ENCODE measurements at places on chromosomes 5 and 9.

GRCh38 chr5:15008476-15008875 lies 136.9 kb upstream of the ANKH start:
- DNase-seq: no peak

DNA sequence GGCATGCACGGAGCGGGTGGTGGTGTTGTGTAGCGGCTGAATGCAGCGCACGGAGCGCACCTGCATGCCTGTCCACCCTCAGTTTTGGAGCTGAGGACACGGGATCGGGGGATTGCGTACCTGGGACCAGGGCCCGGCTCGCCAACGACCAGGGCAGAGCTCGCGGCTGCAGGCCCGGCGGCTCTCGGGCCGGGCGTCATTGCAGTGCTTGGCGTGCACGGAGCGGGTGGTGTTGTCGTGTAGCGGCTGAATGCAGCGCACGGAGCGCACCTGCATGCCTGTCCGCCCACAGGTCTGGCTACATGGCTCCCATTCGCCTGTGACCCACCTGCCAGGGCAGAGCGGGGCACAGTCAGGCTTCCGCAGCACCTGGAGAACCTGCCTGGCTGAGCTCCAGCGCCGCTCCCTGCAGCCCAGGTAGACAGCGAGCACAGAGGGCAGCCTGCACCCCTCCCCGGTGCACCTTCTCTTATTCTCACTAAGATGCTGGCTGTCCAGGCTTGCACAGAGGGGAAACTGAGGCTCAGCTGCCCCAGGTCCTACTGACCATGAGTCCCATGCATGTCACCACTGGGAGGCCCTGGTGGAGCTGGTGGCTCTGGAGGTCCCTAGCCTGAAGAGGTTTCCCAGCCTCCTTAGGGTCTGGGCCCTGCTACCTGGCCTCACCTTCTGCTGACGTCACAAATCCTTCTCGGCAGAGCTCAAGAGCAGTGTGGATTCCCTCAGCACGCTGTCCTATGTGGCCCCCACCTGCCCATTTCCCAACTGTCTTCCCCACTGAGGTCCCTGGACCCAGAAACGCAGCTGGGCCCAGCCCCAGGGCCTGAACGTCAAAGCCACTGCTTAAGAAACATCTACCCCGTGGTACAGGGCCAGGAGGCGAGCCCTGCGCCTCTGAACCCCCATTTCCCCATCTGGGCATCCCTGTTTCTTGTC lies 64.9 kb downstream of the ZNF354C start:
- DNase-seq: no peak

GRCh38 chr5:155056644-155057269 lies 43.2 kb downstream of the KIF4B start:
- no peak for DNase-seq

- no peak for DNase-seq
These were observed 31.9 kb upstream of the MIER3 start for GRCh38 chr5:56983593-56984361.

GRCh38 chr5:56471707-56472106 lies 238.6 kb upstream of the ANKRD55 start:
- DNase-seq: no peak

DNA sequence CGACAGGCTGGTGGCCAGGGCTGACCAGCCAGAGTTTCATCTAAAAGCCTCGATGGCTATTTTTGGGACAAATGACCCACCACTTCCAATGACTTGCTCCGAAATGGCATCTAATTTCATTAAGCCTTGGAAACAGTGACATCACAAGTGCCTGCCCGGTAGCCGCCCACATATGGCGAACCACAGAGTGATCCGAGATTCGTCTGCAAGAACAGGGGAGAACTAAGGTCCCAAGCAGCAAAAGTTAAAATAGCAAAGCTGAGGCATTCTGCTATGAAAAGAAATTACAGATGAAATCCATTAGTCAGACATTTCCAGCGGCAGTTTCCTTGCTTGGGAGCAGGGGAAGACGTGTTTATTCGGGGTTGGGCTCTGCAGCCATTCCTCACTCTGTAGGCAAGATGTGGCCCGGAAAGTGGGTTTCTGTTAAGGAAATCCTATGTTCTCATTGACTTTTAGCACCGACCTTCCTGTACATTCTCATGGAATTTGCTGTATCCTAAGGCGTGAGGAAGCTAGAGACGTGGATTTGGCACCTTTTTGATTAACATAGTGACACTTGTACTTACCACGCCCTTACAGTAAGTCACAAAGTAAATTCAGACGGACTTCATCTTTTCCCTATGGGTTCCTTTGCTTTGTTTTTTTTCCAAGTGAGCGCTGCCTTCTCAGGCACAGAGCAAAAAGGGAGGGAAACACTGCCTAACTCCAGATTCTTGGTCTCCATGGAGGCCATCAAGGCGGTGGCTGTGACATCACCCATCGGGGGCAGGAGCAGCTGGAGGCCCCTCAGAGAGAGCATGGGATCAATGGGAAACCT lies 45.1 kb downstream of the ERGIC1 start:
- DNase-seq: no peak

DNA sequence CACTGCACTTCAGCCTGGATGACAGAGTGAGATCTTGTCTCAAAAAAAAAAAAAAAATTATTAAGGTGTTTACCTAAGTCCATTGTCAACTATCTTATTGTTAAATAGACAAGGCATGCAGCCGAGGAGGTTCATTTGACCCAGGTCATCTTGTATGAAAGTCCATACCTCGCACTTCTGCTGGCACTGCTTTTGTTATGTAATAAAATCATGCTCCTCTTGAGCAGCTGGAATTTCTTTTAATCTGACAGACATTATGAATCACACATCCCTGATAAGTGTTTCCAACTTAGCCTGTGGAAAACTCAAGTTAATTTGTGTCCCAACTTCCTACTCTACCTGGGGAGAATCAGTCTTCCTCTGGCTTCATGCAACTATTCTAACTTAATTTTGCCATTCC lies 315.6 kb upstream of the KLF4 start:
- no peak for DNase-seq

- no peak for DNase-seq
These were observed 64.4 kb upstream of the SUB1 start for GRCh38 chr5:32520972-32521371.

DNA sequence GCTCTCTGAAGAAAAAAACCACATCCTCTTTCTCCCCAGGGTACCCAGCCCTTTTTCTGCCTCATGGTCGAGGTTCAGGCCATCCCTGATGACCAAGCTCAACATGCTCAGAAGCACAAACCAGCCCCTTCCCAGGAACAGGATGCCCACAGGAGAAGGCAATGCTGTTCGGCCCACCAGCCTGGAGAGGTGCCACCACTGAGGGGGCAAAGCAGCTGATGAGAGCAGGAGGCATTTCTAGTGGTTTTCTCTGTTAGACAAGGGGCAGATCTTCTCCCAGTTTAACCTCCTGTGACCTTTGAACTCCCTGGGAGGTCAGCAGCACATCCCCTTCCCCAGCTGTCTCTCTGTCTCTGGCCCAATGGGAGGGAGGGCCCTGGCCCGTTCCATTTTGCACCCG lies 73.0 kb downstream of the PAX5 start:
- no peak for DNase-seq

Data from stimulated activated CD8-positive, alpha-beta memory T cell treated with anti-CD3 and anti-CD28 coated beads, Interleukin-15, amount 100 ng/mL, for 1 hour (primary cell).